PC-3 (cell line): ENCODE measurements at places on chromosomes 5 and 9.
A peak's percentile ranks its signal among the peaks of the same experiment; 100 is the strongest.

- peak; percentile 45 for DNase-seq
These were observed 26.3 kb downstream of the SPZ1 start for GRCh38 chr5:80346055-80346454.

DNA sequence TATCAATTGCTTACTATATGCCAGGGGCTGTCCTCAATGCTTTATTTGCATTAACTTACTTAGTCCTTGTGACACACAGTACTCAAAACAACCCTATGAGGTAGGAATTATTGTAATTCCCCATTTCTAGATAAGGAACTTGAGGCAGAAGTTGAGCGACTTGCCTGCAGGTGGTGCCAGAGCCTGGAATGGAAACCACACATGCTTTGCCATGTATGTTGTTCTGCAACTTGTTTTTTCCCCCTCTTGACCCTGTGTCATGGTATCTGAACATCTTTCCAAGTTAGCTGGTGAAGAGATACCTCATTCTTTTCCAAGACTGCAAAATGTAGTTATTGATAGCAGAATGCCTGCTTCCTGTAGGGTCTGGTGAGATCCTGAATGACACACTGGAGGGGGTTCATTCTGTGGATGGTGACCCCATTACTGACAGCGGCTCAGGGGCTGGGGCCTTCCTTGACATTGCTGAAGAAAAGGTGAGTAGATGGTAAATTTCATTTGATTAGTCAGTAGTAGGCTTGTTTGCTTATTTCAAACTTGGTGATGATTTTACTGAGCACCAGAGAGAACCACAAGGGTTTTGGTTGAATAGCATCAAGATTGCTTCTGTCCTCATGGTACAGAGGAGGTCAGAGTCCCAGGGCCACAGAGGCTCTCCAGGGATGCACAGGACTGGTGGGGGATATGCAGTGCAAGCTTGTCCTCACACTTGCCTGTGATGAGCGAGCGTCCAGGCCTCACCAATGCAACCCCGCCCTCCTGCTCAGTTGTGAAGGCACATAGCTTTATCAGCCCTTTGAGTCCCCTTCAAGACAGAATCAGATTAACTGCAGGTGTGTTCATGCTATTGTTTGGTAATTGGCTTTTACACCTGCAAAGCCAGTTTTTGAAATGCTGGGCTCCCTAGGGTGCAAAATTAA lies 57.0 kb downstream of the COL15A1 start:
- peak; percentile 68 for DNase-seq

DNA sequence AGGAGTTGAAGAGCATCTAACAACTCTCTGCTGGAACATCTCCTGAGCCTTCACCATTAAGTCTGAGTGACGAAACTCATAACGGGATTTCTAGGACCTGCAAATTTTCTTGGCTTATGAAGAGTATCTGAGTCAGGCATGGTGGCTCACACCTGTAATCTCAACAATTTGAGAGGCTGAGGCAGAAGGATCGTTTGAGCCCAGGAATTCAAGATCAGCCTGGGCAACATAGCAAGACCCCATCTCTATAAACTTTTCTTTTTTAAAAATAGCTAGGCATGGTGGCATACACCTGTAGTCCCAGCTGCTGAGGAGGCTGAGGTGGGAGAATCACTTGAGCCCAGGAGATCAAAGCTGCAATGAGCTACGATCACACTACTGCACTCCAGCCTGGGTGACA lies 48.8 kb downstream of the EPB41L4B start:
- DNase-seq, result no peak

DNA sequence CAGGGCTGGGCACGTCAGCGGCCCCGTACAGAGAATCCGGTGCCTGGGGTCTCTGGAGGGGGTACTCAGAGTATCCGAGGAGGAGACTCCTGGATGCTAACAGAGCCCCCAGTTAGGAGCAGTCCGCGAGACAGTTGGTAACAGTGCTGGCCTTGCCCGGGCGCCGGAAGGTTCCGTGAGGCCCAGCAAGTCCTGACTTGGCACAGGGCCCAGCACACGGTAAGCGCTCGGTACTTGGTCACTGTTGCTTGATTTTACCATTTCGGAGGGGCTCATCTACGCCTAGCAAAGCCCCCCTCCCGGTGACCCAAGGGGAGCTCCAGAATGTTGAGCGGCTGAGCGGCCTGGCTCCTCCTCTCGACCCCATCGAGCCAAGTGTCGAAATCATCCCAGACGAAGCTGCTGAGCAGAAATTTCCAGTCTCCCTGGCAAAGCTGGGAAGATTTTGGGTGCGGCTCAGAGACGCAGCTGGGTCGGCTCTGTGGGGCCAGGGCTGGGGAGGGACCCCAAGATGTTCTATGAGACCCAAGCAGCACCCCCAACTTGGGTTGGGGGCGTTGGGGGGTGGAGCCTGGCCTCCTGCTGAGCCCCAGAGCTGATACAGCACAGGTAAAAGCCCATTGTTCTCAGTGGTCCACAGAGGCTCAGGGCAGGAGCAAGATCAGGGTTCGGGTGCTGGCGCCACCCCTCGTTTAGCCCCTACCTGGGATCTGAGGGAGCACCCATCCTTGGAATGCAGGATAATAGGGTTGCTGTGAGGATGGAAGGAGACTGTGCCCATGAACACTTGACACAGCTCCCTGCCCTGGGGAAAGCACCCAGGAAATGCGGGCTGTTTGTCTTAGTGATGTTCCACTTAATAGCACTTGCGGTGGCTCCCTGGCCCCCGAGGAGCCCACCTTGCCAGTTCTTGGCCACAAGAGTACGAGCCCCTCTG lies 137.2 kb downstream of the C9orf50 start:
- DNase-seq, result peak; percentile 72
